ENCODE measurements at places on chromosomes 4 and X.
A peak's percentile ranks its signal among the peaks of the same experiment; 100 is the strongest.

- DNase-seq = peak; percentile 58
Observed at GRCh38 chrX:307261-308111, 11.1 kb downstream of the GTPBP6 start.

DNA sequence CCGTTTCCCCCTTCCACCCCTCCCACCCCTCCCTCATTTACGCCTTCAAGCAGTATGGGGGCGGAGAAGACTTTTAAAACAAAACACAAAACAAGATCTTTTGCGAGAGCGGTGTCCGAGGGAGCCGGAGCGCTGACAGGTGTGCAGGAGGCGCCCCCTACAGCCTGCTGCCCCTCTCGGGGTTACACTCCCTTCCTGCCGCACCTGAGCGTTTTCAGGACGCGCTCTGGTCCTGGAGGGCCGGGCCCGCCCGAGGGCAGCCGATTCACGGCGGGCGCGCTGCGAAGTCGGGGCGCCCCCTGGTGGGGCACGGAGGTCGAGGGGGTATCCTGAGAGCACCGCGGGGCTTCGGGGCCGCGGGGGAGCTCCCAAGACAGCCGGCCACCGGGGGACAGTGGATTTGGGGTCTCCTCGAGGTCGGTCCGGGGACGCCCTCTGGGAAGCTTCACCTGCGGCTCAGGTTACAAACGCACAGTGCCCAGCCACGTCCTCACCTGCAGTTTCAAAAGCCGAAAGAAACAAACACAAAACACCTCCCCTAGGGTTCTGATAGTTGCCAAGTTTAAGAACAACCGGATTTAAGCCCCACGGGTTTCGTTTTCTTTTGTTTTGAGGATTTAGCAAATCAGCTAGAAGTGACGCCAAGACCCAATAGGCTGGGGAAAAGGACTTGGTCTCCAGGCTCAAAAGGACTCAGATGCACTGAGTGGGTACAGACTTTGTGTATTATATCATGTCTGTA, 8.0 kb upstream of the NEUROG2 start:
- DNase-seq = no peak

- DNase-seq = peak; percentile 59
Observed at GRCh38 chr4:86032476-86033022, 327.3 kb downstream of the MAPK10 start.

GRCh38 chrX:9087271-9088040, 53.5 kb upstream of the FAM9B start:
- DNase-seq = no peak

GRCh38 chrX:46698691-46699090, 60.2 kb downstream of the SLC9A7 start:
- no peak for DNase-seq

DNA sequence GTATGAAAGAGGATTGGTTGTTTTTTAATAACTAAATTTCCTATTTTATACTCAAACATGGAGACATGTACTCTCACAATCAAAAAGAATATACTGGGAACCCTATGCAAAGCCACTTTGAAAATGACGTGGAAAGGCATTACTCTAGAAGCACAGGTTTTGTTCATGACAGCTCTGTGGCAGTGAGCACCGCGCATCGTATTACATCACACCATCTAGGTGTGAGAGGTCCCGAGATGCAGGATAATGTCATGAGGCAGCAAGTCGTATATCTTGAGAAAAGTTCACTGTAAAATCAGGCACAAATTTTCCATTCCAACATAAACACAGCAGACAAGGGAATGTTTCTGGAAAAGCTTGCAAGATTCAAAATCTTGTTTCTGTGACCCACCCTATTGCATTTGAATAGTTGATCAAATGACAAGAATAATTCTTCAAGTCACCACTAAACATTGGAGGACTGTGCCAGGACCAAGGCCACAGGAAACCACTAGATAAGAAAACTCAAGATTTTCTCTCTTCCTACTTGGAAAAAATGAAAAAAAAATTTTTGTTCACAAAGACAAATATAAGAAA, 127.6 kb downstream of the LDB2 start:
- DNase-seq = no peak

GRCh38 chr4:170124406-170124805, 34.6 kb upstream of the AADAT start:
- DNase-seq = no peak

- no peak for DNase-seq
Observed at GRCh38 chrX:110089656-110090403, 86.9 kb downstream of the TMEM164 start.

DNA sequence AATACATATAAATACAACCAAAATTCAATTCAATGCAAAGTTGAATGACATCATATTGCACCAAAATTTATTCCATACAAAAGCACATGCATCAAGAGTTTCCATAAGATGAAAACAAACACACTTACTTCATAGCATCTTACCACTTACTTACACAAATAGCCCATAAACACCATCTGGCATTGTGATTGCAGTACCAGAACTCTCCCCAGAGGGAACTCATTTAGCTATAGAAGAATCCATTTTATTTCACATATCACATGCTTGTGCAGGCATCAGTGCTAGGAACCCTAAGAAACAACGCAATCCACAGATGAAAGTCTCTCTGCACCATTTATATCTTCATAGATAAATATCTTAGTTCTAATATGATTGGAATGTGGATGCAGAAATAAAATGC, 77.9 kb downstream of the SLC7A11 start:
- no peak for DNase-seq

GRCh38 chrX:124348182-124348581, 1.8 kb downstream of the SH2D1A start:
- DNase-seq = no peak

DNA sequence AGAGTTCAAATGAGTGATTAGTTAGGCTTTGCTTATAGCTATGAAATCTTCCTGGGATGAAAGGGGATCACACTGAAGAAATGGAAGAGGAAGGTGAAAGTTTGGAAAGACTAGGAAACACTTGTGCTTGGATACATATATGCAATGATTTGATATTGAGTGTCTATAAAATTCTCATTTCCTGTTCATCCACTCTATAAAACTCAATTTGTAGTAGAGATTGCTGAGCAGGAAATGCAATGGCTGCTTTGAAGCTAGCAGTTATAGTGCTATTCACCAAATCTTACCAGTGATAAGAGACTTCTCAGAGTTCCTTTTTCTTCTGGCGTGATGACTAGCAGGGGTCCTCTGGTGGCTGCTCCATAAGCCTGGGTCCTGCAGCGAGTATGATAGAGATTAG, 128.1 kb upstream of the HPF1 start:
- no peak for DNase-seq

DNA sequence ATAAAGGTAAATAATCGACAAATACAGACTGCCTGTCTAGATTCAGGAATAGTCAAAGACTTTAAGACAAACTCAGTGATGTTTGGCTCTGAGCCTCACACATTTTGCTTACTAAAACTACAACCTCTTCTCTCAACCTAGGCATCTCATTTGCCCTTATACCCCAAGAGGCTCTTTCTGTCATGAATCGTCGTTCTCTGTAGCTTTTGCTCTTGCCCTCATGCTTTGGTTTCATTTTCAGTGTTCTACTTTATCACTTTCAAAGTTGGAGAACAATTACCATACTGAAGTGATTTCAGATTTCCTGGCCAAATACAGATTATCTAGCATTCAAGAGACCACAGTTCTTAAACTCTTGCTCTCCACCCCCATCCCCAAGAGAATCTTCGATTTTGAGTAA, 114.1 kb upstream of the RAP2C start:
- DNase-seq = no peak

DNA sequence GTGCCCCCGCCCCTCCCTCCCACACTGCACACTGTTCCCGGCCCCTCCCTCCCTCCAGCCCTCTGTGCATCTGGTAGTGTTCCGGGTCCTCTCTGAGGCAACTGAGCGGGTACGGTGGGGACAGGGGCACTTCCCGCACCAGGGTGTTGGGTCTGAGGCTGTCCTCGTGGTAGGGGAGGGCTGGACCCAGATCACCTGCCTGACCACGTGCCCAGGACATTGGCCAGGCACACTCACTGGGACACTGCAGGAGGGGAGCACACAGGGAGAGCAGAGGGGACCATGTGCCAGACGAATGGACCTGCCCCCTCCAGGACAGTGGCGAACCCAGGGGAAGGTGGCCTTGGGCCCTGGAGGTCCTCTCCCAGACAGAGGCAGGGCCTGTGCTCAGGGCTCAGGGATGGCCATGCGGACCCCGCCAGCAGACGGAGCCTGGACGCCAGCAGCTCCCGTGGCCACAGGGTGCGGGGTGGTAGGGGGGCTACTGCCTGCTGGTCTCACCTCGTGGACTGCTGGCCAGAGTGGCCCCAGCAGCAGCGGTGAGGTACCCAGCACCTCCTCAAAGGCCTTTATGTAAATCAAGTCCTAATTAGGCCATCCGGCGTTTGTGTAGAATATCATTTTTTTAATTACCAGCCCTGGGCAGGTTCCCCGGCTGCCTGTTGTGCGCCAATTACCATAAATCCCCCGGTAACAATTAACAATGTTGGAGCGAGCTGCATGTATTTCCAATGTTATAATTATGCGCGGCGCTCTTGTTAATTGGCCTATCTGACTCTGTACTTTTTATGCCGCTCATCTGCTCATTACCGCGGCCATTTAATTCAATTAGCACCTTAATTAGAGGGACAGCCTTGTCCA, 106.9 kb downstream of the FAM53A start:
- peak; percentile 54 for DNase-seq

GRCh38 chr4:57103051-57103450, 7.1 kb downstream of the IGFBP7 start:
- no peak for DNase-seq

DNA sequence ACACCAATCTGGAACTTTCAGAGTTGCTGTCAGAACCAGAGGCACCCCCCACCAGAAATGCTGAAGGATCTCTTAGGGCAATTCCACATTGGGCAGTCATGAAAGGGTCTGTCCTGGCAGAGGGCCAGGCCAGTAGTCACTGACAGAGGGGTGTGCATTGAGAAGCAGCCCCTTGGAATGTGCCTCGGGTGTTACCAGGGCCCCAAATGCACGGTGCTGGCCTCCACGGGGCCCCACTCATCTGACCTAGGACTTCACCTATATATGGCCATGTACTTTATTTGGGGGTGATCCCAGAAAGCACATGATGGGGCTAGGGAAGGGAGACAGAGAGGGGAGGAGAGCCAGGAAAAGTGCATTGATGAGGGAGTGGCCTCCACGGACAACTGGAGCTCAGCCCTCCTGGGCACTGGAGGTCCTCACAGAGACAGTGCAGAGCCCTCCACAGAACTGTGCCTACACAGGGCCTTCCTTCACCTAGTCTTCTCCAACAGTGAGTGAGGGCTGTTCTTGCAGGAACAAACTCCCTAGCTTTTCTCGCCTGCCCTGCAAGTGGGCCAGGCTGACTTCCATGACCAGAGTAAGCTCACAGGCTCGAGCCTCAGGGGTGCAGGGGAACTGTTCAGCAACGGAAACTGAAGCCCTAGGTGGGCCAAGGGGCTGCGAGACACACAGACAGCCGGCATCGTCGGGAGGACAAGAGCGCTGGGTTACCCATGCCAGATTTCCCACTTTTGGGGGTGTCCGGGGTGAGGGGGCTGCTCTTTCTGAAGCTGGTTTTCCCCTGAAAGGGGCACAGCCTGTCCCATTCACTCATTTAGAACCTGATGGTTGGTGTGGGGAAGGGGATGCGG, 136.2 kb downstream of the HMX1 start:
- peak; percentile 49 for DNase-seq

DNA sequence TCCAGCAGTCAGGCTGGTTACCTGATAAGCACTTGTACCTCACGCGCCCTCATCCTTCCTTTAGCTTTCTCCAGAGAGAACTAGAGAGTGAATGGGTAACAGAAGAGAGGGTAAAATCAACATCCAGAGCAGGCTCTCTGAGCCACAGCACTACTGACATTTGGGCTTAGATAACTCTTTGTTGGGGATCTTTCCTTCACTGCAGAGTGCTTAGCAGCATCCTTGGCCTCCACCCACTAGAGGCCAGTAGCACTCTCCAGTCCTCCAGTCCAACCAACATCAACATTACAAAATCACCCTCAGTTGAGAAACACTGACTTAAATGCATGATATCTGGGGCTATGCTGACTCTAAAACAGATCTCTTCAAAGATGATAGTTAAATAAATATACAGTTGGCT, 220.7 kb downstream of the TACR3 start:
- no peak for DNase-seq

- no peak for DNase-seq
Observed at GRCh38 chr4:157929486-157929885, 243.3 kb downstream of the GASK1B start.

DNA sequence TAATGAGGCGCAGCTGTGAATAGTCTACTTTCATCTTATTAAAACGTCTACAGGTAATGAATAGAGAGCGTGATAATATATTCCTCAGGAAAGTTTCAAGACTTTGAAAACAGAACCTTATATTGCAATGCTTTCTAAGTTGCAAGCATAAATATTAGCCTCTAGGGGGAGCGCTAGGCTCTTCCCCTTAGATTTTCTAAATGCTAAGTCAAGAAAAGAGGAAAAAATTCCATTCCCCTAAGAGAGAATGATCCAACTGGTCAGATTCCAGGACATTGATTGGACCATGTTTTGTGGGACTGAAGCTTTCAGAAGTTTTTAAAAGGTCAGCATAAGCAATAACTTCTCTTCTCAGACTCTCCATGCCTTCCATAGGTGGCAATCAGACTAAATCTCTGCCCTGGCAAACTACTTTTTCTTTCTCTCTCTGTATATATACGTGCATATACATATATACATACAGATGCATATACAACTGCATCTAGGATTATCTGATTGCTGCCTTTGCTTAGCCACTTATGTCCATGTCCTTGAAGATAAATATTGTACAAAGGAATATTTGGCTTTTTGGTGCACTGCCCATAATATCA, 492.9 kb downstream of the INPP4B start:
- DNase-seq = no peak

DNA sequence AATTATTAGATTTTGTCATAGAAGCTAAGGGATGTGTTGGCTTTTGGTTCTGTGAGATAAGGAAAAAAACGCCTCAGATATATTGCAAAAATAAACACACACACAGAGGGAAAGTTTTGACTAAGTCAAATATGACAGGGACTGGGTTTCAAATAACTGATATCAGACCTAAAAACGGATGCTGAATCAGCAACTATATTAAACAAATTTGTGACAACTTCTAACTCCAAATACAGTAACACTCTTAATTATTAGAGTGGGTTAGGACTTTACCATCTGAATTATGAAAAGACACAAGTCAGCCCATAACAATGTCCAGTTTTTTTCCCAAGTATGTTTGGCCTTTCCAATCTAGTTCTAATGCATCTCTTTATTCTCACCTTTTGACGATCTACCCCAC, 2693.1 kb downstream of the ARAP2 start:
- no peak for DNase-seq

DNA sequence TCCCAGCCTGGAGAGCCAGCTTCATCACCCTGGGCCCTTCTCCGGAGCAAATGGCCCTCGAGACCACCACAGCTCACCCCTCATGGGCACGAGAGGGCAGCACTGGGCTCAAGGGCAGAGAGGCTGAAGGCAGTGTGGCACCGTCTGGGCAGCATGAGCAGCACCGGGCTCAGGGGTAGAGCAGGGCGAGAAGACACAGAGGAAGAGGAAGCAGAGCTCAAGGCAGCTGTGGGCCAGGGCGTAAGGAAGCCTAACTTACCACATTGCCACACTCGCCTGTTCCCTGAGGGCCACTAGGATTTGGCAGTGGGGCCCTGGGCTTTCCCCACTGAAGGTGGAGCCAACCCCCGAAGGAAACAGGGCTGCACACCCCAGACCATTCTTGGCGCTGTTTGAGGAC, 15.5 kb downstream of the ZNF185 start:
- no peak for DNase-seq

Data from sigmoid colon (tissue), 7 donors.